MM.1S (cell line): ENCODE measurements at places on chromosomes 2 and 18.

DNA sequence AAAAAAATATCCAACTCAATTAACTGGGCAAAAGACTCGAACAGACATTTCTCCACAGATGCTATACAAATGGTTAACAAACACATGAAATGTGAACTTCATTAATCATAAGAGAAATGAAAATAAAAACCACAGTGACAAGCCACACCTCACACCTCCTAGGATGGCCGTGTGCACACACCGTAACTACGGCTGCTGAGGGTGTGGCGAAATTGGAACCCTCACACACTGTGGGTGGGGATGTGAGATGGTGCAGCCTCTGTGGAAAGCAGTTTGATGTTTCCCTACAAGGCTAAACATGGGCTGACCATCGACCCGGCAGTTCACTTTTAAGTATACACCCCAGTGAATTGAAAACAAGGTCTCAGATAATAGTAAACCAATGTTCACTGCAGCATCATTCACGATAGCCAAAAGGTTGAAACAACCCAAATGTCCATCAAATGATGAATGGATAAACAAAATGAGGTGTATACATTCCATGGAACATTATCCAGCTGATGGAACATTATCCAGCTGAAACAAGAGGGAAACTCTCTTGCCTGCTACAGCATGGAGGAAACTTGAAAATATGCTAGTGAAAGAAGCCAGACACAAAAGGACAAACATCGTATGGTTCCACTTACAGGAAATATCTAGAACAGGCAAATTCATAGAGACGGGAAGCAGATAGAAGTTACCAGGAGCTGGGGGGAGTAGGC lies 32.2 kb downstream of the ZAP70 start:
- H3K27me3 ChIP-seq, result no peaks in the 10 kb centered on the region
- no peak for DNase-seq
- no peaks in the 10 kb centered on the region for H3K36me3 ChIP-seq
- H3K4me3 ChIP-seq, result no peak overlapping the region
- H3K4me1 ChIP-seq, result no peaks in the 10 kb centered on the region

GRCh38 chr2:166464187-166464586 lies 29.9 kb downstream of the SCN7A start:
- H3K27ac ChIP-seq, result no peak overlapping the region
- H3K36me3 ChIP-seq, result no peaks in the 10 kb centered on the region
- H3K4me3 ChIP-seq, result no peak overlapping the region
- peaks cover 5% of the 10 kb centered on the region; the same call in 1 of the 2 replicates for H3K4me1 ChIP-seq
- no peak for DNase-seq

DNA sequence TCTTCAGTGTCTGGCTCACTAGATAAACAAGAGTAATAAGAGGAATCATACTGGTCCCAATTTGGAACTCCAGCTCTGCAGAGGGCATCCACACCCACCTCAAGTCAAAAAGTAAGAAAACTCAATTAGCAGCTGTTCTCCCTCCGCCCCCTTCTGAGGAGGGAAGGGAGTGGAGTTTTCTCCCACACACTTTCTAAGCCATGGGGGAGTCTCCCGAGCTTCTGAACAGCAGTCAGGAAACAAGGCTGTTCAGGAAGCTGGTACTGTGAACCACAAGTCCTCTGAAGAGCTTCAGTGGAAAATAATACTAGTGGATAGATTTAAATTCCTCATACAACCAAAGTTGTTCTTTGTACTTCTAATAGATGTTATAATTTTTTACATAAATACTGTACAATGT lies 32.9 kb upstream of the SPTBN1 start:
- no peaks in the 10 kb centered on the region for H3K36me3 ChIP-seq
- H3K27me3 ChIP-seq, result no peaks in the 10 kb centered on the region
- H3K27ac ChIP-seq, result no peak overlapping the region
- no peak for DNase-seq

DNA sequence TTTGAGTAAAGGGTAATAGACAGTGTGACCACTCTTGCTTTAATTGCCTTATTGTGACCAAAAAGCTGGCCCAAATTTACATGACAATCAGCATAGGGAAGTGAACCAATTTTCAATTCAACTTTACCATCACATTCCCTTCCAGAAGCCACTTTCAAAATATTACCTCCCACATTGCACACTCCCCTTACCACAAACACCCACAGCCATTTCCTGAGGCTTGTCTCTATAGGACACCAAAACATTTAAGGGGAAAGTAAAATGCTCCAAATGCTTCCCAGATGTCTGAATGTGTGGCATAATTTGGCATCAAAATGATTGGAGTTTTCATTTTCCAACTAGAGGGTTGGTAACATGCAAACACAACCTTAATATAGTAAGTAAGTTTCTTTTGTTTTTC lies 616.1 kb downstream of the SLC4A3 start:
- H3K4me1 ChIP-seq, result no peaks in the 10 kb centered on the region
- H3K27me3 ChIP-seq, result no peaks in the 10 kb centered on the region
- H3K27ac ChIP-seq, result no peak overlapping the region
- no peak overlapping the region for H3K4me3 ChIP-seq

DNA sequence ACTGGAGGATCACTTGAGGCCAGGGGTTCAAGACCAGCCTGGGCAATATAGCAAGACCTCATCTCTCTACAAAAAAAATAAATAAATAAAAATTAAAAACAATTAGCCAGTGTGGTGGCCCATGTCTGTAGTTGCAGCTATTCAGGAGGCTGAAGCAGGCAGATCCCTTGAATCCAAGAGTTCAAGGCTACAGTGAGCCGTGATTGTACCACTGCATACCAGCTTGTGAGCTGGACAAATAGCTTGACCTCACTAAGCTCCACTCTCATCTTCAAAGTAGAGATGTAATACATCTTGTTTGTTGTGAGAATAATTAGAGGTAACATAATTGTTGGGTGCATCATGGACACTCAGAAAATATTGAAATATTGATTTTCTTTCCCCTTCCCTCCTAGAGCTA lies 31.1 kb upstream of the MAPRE2 start:
- H3K36me3 ChIP-seq, result no peaks in the 10 kb centered on the region
- H3K4me3 ChIP-seq, result no peak overlapping the region
- H3K27me3 ChIP-seq, result no peaks in the 10 kb centered on the region
- DNase-seq, result no peak

- DNase-seq, result no peak
- H3K4me1 ChIP-seq, result no peaks in the 10 kb centered on the region
- no peaks in the 10 kb centered on the region for H3K36me3 ChIP-seq
- H3K4me3 ChIP-seq, result no peak overlapping the region
Observed at GRCh38 chr18:14971461-14972185, 223.7 kb downstream of the ANKRD30B start.

DNA sequence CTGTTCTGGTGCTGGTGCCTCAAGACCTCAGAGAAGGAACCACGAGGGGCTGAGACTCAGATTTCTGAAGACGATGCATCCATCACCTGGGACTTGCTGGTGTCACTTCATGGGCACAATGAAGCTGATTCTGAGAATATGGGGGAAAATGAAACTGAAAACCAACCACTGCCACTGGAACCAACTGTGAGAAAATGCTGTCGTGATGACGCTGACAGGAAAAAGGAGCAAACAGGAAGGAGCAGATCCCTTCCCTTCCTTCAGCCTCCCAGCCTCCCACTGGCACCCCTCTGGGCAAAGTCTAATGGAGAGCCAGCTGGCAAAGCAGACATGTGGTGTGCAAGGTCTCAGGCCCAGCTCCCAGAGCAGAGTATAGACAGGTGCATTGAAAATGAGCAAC lies 109.7 kb downstream of the FOXI3 start:
- no peak overlapping the region; the same call in 1 of the 2 replicates for H3K27ac ChIP-seq
- H3K36me3 ChIP-seq, result no peaks in the 10 kb centered on the region
- peaks cover 8% of the 10 kb centered on the region; the same call in 1 of the 2 replicates for H3K4me1 ChIP-seq
- peak; percentile 68 for DNase-seq

- no peaks in the 10 kb centered on the region for H3K36me3 ChIP-seq
- H3K4me3 ChIP-seq, result no peak overlapping the region
- H3K27ac ChIP-seq, result no peak overlapping the region
- no peaks in the 10 kb centered on the region for H3K4me1 ChIP-seq
Observed at GRCh38 chr2:20436716-20437470, 10.0 kb upstream of the RHOB start.

DNA sequence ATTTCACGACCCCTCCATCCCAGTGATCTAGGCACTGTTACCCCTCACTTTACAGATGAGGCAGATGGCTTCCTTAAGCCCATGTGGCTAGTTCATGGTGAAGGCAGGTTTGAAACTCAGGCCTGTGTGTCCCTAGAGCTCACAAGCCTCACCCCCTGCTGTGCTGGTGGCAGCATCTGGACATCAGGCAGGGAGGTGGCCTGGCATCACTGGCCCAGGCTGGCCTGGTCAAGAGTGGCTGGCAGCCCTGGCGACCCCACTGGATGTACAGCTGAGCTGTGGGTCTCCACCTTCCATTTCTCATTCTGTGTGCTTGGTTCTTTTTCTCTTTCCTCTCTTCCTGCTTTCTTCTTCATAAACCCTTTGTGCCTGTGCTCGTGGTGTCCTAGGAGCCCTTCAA lies 56.3 kb downstream of the BOLA3 start:
- no peaks in the 10 kb centered on the region for H3K4me1 ChIP-seq
- H3K27me3 ChIP-seq, result no peaks in the 10 kb centered on the region
- no peak for DNase-seq

GRCh38 chr2:8249769-8250168 lies 432.1 kb upstream of the ID2 start:
- no peaks in the 10 kb centered on the region for H3K27me3 ChIP-seq
- DNase-seq, result no peak
- no peak overlapping the region for H3K4me3 ChIP-seq

GRCh38 chr18:1133541-1133940 lies 228.9 kb downstream of the ADCYAP1 start:
- H3K4me3 ChIP-seq, result no peak overlapping the region
- no peaks in the 10 kb centered on the region for H3K27me3 ChIP-seq
- no peaks in the 10 kb centered on the region for H3K4me1 ChIP-seq
- H3K27ac ChIP-seq, result no peak overlapping the region

- no peaks in the 10 kb centered on the region for H3K36me3 ChIP-seq
- no peaks in the 10 kb centered on the region for H3K4me1 ChIP-seq
- peak; percentile 16 for DNase-seq
- H3K4me3 ChIP-seq, result no peak overlapping the region
Observed at GRCh38 chr2:173109253-173110188, 33.9 kb downstream of the MAP3K20 start.

GRCh38 chr2:234075947-234076346 lies 25.4 kb downstream of the SPP2 start:
- no peak for DNase-seq
- H3K27me3 ChIP-seq, result no peaks in the 10 kb centered on the region
- H3K4me1 ChIP-seq, result no peaks in the 10 kb centered on the region
- H3K27ac ChIP-seq, result no peak overlapping the region
- H3K4me3 ChIP-seq, result no peak overlapping the region

- no peaks in the 10 kb centered on the region for H3K27me3 ChIP-seq
- no peak overlapping the region for H3K27ac ChIP-seq
- DNase-seq, result peak; percentile 60
- H3K4me3 ChIP-seq, result no peak overlapping the region
Observed at GRCh38 chr2:207473049-207473930, 56.5 kb upstream of the CREB1 start.

DNA sequence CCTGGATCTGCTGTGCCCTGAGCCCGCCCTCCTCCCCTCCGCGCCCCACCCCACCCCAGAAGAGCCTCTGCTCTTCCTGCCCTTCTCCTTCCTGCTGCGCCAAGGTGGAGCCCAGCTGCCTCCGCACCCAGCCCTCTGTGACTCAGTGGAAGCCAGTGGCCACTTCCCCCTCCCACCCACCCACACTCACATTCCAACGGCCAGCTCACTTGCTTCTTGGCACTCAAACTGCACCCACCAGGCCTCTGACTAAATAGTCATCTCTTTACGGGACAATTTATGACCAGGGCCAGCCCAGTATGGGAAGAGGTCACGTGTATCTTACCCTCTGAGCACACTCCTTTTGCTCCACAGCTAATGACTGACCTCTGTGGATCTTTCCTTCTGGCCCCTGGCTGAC lies 150.4 kb upstream of the SLC1A4 start:
- H3K4me3 ChIP-seq, result no peak overlapping the region
- DNase-seq, result no peak
- no peaks in the 10 kb centered on the region for H3K4me1 ChIP-seq
- no peaks in the 10 kb centered on the region for H3K27me3 ChIP-seq
